ENCODE measurements at places on chromosomes 7 and 10. TPM values are rescaled to one million over a fixed set of nuclear protein-coding genes. Genes with fewer than 3 reads are reported as not detected.

DNA sequence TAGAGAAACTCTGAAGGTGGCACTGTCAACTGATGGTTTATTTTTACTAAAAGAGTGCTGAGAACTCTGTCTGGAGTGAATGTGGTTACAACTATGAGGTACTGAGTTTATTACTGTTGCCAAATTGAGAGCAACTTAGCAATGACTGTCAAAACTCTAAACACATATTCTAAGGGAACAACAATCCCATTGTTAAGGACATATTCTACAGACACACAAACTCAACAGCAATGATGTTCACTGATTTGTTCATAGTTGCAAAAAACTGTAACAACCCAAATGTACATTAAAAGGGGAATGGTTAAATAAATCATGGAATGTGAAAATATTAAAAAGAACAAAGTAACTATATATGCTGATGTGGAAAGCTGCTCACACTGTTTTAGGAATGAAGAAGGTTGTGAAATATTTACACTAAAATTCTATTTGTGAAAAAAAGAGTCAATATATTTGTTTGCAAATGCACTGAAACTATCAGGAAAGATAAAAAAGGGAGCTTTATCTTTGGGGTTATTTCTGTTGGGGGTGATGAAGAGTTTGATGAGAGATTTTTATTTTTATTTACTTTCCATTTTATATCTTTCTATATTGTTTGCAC lies 12.9 kb downstream of the PON2 start:
- DNase-seq: no peak

- peak; percentile 83 for DNase-seq
Measured at GRCh38 chr10:70679498-70679897, 7.2 kb downstream of the ADAMTS14 start.

- no peak for DNase-seq
Measured at GRCh38 chr10:29920408-29921070, 138.8 kb downstream of the JCAD start.

The FANK1 gene
- 13.6 TPM for polyA plus RNA-seq

DNA sequence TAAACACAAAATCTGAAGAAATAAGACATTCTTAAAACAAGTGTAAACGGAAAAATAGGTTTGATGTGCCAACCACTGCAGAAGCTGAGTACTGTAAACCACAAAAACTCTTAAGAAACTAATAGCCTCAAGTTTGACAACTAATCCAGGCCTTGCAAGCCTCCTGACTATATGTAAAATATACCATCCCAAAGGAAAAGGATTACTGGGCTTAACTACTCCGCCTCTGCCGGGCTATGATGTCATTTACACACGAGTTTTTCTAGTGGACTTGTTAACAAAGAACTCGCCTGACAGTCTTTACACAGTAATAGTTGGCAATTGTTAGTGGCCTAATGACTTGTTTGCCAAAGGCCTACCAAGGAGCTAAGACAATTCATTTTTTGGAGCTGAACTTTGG lies 2.1 kb downstream of the KIF5B start:
- DNase-seq: no peak

GRCh38 chr10:71864911-71865361 lies 13.9 kb upstream of the PSAP start:
- DNase-seq: no peak

The IFIT1 gene
- polyA plus RNA-seq: 4.4 TPM

GRCh38 chr7:157337316-157338149 lies 729 bp downstream of the DNAJB6 start:
- DNase-seq: peak; percentile 91

The INTS1 gene
- polyA plus RNA-seq: 48.1 TPM

- DNase-seq: no peak
Measured at GRCh38 chr10:76088008-76088407, 656.6 kb downstream of the LRMDA start.

DNA sequence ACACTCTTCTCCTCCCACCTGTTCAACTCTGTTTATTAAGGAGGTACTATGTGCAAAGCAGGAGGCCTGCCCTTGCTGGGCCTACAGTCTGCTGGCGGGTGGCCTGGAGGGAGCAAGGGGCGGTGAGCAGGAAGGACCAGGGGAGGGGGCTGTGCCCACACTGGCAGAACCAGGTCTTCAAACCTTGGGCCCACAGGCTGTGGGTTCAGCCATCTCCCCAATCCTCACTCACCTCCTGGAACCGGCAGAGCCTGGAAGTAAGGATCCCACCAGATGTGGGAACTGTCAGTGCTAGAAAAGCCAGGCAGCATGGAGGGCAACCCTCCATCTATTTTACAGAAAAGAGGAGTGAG lies 50.8 kb downstream of the CAMK2B start:
- DNase-seq: no peak

- no peak for DNase-seq
Measured at GRCh38 chr10:131872827-131873375, 27.9 kb upstream of the PPP2R2D start.

DNA sequence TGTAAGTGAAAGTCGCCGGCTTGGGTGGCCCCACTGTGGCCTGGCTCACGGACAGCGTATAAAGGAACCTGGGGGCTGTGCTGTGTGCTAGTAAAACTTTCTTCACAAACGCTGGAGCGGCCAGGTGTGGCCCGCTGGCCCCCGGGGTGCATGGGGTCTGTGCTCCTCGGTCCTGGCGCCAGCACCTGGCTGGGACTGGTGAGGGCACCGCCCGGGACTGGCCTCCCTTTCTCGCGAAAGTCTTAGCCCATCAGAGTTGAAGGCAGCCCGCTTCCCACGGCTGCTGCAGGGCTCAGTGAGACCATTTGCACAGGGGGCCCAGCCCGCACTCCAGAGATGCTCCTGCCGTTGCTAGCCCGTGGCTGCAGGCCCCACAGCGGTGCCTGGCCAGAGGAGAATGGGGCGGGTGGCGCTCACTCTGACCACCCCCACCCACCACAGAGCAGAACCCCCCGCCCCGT lies 5.8 kb downstream of the PWWP2B start:
- peak; percentile 40 for DNase-seq

GRCh38 chr10:70885931-70886903 lies 2.1 kb downstream of the PCBD1 start:
- DNase-seq: no peak

The ANKRD30A gene
- not detected for polyA plus RNA-seq

DNA sequence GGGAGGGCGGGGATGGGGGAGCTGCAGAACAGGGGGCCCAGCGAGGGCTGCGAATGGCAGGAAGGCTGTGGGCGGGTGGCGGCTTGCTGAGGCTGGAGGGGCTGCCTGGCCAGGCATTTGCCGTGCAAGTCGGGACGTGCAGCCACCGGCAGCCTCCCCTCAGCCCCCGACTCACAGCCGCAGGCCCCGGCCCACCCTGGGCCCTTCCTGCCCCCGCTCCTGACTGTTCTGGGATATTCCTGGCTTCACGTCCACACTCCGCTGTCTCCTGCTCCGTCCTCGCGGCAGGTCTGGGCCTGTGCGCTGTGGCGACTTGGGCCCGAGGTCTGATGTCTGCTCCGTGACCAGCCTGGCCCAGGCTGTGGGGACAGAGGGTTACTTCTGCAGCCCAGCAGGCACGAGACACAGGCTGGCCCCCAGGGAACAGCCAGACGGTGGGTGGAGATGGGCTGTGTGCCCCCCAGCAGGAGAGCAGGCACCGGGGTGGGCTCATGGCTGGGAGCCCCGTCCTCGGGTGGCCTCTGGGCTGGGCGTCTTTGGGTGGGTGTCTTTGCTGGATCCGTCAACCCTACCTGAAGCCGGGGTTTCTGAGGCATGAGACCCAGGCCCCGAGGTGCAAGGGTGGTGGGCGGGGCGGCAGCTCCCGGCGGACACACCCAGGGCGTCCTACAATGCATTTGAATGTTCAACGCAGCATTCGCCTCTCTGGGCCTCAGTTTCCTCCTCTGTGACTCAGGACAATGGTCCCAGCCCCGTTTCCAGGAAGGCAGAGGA lies 86.5 kb downstream of the FOXL3 start:
- DNase-seq: peak; percentile 38

The TRIM74 gene
- polyA plus RNA-seq: 0.26 TPM

DNA sequence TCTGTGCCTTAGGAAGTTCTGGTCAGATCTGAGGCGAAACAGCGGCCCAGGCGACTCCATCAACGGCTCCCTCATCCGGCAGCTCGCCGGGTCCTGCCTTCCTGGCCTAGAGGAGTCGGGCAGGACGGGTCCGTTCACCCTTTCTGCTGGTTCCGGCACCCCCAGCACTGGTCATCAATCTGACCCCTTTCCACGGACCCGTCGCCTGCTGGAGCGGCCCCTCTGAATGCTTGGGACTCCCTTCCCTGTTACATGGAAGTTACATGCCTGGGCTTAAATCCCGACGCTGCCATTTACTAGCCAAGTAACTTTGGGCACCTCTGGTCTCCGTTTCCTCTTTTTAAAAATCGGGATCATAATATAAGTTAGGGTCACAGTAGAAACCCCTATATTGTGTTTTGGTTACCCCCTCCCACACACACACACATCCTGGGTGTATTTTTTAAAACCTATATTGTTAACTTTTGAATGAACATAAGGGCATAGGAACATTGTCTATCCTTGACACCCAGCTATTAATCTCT lies 607 bp upstream of the GGCT start:
- no peak for DNase-seq

The AGR2 gene
- polyA plus RNA-seq: not detected

GRCh38 chr7:45400680-45401079 lies 173.5 kb upstream of the ADCY1 start:
- DNase-seq: no peak

- DNase-seq: no peak
Measured at GRCh38 chr7:7978860-7979259, 10.3 kb downstream of the GLCCI1 start.

GRCh38 chr7:133253519-133253875 lies 619 bp downstream of the EXOC4 start:
- DNase-seq: no peak

The ZNRF2 gene
- 4.0 TPM for polyA plus RNA-seq

GRCh38 chr7:43204081-43204480 lies 91.6 kb downstream of the HECW1 start:
- DNase-seq: no peak

- no peak for DNase-seq
Measured at GRCh38 chr10:99880080-99880835, 97.8 kb downstream of the ABCC2 start.

The GPC2 gene
- polyA plus RNA-seq: 14.2 TPM

The DPCD gene
- polyA plus RNA-seq: 106 TPM

The PRSS37 gene
- not detected for polyA plus RNA-seq

The OR9A2 gene
- polyA plus RNA-seq: not detected

DNA sequence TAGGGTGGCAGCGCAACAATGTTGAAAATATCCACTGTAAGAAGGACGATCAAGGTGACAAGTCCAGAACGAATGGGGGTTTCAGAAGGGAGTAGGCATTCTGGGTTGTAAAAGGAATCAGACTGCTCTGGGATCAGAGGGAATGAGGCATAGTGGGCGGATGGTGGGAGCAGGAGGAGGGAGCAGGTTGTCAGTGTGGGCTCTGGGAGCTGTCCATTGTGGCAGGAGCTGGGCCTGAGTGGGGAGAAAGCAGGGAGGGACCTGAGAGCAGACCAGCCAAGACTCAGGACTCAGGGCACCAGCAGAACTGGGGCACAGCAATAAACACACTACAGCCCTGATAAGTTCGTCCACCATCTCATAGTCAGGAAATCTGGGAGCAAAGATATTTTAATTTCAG lies 292.6 kb upstream of the MKI67 start:
- DNase-seq: no peak

The ALOX5 gene
- not detected for polyA plus RNA-seq

GRCh38 chr10:46006219-46006618 lies 24.2 kb downstream of the NCOA4 start:
- no peak for DNase-seq

DNA sequence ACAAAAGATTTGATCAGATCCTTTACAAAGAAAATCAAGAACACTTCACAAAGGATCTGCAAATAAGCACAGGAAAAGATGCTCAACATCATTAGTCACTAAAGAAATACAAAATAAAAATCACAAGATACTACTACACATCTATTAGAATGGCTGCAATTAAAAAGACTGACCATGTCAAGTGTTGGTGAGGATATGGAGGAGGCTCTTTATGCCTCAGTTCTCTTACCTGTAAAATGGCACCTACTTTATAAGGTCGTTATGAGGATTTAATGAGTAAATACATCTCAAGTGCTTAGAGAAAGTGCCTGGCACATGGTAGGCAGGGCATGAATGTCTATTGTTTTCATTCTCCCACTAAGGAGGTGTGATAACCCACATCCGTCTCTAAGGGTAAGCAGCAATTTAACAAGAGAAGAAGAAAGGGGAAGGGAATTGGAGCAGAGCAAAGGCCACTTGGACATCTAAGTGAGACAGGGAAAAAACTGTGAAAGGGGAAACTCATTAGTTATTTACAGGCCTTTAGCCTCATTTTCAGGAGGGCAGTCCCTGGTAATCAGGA lies 157.5 kb upstream of the NFE2L3 start:
- no peak for DNase-seq

DNA sequence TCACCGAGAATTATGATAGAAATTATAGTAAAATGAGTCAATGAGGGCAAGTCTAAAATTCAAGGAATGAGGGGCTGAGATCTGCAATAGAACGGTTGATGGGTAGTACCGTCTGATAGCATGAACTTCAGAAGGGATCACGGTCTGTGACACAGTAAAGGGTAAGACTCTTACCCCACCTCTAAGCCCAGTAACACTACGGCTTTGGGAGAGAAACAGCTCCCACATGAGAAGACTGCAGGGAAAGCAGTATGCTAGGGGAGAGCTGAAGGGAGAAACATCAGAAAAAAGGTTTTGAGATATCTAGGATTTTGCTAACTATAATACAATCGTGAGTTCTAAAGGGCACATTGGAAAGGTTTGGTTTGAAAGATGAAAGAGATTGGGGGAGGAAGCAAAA lies 12.8 kb upstream of the AKAP9 start:
- no peak for DNase-seq

The AKR1C2 gene
- not detected for polyA plus RNA-seq

The GLI3 gene
- 0.10 TPM for polyA plus RNA-seq

DNA sequence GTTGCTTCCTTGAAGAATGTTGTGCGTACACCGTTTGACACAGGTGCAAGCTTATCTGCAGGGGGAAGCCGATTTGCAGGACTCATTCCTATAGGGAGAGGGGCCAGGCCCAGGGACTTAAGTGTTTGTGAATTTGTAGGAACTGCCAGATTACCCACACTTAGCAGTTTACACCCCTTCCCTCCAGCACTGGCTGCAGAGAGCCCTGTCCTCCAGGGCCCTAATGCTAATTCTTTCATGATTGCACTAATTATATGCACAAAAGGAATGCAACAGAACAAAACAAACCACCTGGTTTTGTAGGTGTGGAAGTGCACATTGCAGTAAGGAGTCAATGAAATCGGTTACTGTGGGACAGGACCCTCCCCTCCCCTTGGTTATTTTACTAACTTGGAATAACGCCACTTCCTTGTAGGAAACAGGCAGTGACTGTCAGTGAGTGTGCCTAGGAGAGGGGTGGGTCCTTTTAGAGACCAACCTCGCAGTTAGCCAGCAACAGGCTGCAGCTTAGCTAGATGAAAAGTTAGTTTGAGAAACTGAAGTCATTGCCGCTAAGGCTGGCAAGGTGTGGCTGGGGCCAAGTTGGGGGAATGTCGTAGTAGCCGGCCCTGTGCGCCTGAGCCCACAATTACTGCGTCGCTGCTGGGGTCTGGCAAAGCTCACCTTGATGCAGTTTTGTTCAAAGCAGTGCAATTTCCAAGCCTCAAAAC lies 60.6 kb downstream of the CUX1 start:
- DNase-seq: no peak

The HOGA1 gene
- 4.8 TPM for polyA plus RNA-seq

GRCh38 chr7:139682136-139683013 lies 95.4 kb downstream of the HIPK2 start:
- no peak for DNase-seq

Data from SK-N-SH (cell line).